ENCODE measurements at places on chromosomes 2 and 18. TPM values are rescaled to one million over a fixed set of nuclear protein-coding genes. Genes with fewer than 3 reads are reported as not detected.

Gene DNAJC5G
- not detected for total RNA-seq

Gene NT5C1B
- total RNA-seq: not detected

Gene FKBP7
- 1.3 TPM for total RNA-seq

Gene CNDP1
- 0.31 TPM for total RNA-seq

Gene IL1R1
- total RNA-seq: 0.68 TPM

Gene ABCB6
- 1.9 TPM for total RNA-seq

Gene TLX2
- total RNA-seq: not detected

Gene PRKAG3
- not detected for total RNA-seq

Gene PTCD3
- total RNA-seq: 128 TPM

Gene SLC19A3
- total RNA-seq: not detected

Gene MAPK4
- not detected for total RNA-seq

Gene RAPGEF4
- total RNA-seq: not detected

Gene RIT2
- not detected for total RNA-seq

Gene PLEKHH2
- total RNA-seq: 0.28 TPM

Gene TM4SF20
- not detected for total RNA-seq

Gene SERPINB12
- not detected for total RNA-seq

Gene TMEM169
- total RNA-seq: 0.98 TPM

Gene CFC1
- not detected for total RNA-seq

Gene FLACC1
- 7.0 TPM for total RNA-seq

Gene SULT1C4
- not detected for total RNA-seq

Gene MYOM1
- 3.0 TPM for total RNA-seq

Gene ADAM23
- not detected for total RNA-seq

Gene RTN4
- total RNA-seq: 117 TPM

Gene PTPRN
- 0.35 TPM for total RNA-seq

Gene CCDC74A
- total RNA-seq: 0.95 TPM

Gene TTC31
- total RNA-seq: 51.3 TPM

Gene CHRND
- not detected for total RNA-seq

Gene CFAP65
- not detected for total RNA-seq

Gene ASXL3
- total RNA-seq: not detected

Gene ANKAR
- total RNA-seq: 12.9 TPM

Gene EPHA4
- 48.6 TPM for total RNA-seq

Gene MAP3K19
- total RNA-seq: not detected

Gene GALNT13
- total RNA-seq: not detected

Gene CCDC195
- total RNA-seq: not detected

Gene SAG
- 0.12 TPM for total RNA-seq

Gene SLC8A1
- total RNA-seq: 4.7 TPM

Gene FAM237A
- total RNA-seq: not detected

Gene BBS5
- total RNA-seq: 1.7 TPM

Gene PSME4
- total RNA-seq: 149 TPM

Gene THOC1
- 96.7 TPM for total RNA-seq

Gene THSD7B
- not detected for total RNA-seq

Gene IGFBP5
- not detected for total RNA-seq

Gene KCNIP3
- total RNA-seq: not detected

All from natural killer cell (primary cell).